ENCODE measurements at places on chromosomes 5 and 9.

- DNase-seq, result no peak
Observed at GRCh38 chr9:127186806-127187205, 64.4 kb upstream of the ANGPTL2 start.

GRCh38 chr9:29965834-29966233 is 2392.6 kb upstream of the C9orf72 start:
- DNase-seq, result no peak

GRCh38 chr5:179307013-179307800 is 38.1 kb downstream of the ADAMTS2 start:
- DNase-seq, result no peak

DNA sequence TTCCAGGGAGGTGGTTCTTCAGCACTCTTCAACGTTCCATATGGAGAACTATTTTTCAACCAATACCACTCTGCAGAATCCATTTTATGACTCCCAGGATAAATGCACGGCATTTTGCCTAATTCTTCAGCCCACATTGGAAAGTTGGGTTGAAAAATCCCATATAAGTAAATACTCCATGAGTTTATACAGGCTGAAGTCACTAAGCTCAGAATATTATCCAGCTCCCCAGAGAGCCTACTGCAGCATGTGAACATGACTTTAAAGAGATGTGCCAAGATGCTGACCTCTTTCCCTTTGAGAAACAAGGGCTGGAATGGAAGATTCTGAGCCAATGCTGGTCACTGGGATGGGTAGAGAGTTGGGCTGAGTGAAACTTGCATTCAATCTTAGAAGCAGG is 111.9 kb upstream of the SLIT3 start:
- DNase-seq, result no peak

DNA sequence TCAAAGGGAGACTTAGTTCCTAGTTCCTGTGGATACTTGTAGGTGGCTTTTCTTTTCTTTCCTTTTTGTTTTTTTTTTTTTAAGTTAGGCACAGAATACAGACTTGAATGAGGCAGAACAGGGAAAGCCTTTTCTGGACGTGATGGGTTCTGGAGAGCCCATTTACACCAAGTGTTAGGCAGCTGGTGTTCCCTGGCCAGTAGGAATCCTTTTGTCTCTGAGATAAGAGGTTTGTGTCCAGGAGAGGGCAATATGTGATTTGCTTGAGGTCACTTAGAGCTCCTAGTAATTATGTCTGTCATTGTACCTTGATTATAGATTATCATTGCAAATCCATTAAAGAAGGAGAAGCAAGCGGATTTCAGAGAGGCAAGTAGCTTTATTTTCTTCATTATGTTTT is 9.1 kb downstream of the MEGF10 start:
- DNase-seq, result no peak

DNA sequence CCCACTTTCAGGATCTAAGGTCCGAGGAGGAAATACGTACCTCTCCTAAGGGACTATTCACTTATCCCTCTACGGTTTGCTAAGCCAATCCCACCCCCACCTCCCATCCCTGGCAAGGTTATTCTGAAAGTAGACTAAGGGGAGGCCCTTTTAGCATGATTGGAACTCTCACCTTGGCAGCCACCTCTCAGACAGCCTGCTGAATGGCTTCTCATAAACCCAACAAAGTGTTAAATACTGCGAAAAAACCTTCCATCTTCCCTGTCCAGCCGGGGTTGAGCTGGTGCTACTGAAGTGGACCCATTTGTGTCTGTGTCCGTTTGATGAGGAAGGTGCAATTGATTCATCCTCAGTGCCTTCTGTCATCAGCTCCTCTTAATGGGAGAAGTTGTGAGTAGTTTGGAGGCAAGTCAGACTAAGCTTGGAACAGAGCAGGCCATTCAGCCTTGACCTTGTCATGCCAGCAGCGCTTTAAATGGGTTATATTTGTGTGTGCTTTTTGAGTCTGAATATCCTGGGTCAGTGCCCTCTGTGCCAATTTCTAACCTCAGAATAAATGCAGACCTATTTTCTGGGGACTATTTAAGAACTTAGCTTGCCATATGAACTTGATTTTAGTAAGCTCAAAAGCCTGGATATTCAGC is 476.3 kb upstream of the ZNF608 start:
- DNase-seq, result no peak

Data from activated CD4-positive, CD25-positive, alpha-beta regulatory T cell (primary cell).